Kidney (tissue), 22 donors: ENCODE measurements at places on chromosomes 12 and 14.

GRCh38 chr14:68033336-68033932 lies 213.9 kb downstream of the RAD51B start:
- DNase-seq: no peak

- no peak for DNase-seq
Measured at GRCh38 chr12:12901158-12901791, 9.9 kb downstream of the GPRC5A start.

DNA sequence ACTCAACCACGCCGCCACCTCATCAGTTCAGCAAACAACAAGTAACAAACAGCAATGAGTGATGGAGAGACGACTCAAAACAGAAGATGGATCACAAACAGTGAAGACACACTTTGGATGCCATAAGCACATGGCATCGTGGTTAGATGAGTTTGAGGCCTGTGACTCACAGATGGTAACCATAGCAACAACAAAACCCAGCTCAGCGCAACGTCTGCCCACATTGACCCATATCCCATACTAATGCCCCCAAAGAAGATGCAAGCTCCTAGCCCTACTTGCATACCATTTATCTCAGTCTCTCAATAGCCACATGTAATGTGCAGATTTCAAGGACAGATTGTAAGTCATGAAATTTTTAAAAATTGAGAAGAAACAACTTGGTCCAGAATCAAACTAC lies 1322.3 kb upstream of the TMEM132C start:
- DNase-seq: no peak

GRCh38 chr12:124229520-124229919 lies 65.4 kb upstream of the RFLNA start:
- DNase-seq: no peak

GRCh38 chr12:87529413-87529812 lies 499.8 kb downstream of the C12orf50 start:
- DNase-seq: no peak

DNA sequence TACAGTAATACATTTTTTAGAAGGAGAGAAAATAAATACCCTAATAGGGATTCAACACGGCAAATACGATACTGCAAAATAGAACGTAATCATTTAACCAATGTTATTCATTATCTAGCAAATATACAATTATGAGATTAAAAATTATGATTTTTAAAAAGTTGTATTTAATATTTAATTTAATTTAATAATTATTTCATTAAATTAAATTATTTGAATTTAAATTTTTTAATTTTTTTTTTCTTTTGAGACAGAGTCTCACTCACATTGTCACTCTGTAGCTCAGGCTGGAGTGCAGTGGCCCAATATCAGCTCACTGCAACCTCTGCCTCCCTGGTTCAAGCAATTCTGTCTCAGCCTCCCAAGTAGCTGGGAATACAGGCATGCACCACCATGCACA lies 42.0 kb downstream of the GXYLT1 start:
- DNase-seq: no peak

DNA sequence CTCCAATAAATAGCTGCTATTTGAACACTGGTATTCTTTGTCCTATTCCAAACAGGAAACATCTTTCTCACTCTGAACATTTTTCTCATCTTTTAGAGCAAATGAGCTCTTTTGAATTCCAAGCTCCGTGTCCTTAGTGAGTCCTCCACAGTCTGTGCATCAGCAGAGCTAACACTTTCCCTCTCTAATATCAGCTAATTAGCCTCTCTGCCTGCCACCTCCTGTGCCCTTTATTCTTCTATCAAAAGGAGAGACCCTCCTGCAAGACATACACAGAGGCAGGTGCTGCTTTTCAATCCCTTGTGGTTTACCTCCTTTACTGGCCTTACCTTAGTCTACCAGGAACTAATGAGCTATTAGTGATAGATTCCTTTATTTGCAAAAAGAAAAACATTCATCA lies 178.5 kb downstream of the SLC35F4 start:
- no peak for DNase-seq

GRCh38 chr14:28143316-28143715 lies 623.3 kb upstream of the FOXG1 start:
- DNase-seq: no peak
